Stimulated activated CD8-positive, alpha-beta memory T cell treated with anti-CD3 and anti-CD28 coated beads, Interleukin-2, amount 100 ng/mL, for 1 hour (primary cell): ENCODE measurements at places on chromosomes 16 and 17.

- DNase-seq: no peak
Observed at GRCh38 chr17:50027881-50028735, 27.8 kb upstream of the ITGA3 start.

DNA sequence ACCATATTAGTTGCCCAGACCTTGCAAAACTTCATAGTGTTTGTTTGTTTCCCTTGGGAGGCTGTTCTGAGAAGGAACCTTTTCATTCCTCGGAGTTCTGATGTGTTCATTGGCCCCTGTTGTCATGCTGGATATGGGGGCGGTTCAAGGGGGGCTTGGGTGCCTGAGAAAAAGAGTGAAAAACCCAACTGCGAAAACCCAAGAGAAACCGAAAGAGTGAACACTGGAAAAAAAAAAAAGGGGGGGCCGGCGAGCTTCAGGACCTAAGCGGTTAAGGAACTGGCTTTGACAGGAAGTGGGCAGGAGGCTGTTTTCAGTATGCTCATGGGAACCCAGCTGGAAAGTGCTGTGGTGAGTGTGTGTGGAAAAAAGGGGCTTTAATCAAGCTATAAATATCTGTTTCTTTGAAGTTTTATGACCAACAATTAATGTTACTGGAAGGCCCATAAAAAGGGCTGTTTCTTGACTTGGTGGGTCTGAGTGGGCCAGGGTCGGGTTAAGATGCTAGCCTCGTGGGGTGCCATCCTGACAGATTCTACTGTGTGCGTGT, 510.7 kb downstream of the MAF start:
- peak; percentile 9 for DNase-seq

DNA sequence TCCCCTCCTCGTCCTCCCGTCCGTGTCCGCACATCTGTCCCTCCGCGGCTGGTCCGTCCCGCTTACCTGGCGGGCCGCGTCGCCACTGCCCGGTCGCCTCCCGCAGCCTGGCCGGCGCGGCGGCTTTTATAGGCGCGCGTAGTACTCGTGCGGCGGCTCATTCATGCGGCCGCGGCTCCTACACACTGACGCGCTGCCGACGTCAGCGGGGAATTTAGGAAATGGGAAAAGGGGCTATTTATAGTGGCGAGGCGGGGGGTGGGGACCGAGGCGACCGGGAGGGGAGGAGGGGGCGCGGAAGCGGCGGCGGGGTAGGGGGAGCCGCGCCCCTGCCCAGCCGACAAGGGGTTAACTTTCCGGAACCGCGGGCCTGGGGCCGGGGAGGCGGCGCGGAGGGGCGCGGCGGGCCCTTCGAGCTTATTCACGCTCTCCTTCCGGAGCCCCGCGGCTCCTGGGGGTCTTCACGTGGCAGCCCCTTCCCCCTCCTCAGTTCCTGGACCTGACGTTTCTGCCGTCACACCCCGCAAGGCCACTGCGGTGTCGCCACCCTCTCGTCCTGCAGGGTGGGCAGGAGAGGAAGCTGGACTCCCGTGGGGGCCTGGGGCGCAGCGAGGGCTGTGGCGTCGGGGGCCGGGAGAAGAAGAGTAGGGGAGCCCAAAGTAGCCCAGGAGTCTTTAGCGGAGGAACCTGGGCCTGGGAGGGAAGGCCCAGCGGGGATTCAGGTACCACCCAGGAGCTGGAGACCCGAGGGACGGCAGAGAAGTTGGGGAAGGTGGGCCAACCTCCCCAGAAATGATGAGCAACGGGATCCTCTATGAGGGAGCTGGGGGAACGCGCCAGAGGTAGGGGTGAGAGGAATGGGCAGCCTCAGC, 3.6 kb upstream of the HIC1 start:
- no peak for DNase-seq

DNA sequence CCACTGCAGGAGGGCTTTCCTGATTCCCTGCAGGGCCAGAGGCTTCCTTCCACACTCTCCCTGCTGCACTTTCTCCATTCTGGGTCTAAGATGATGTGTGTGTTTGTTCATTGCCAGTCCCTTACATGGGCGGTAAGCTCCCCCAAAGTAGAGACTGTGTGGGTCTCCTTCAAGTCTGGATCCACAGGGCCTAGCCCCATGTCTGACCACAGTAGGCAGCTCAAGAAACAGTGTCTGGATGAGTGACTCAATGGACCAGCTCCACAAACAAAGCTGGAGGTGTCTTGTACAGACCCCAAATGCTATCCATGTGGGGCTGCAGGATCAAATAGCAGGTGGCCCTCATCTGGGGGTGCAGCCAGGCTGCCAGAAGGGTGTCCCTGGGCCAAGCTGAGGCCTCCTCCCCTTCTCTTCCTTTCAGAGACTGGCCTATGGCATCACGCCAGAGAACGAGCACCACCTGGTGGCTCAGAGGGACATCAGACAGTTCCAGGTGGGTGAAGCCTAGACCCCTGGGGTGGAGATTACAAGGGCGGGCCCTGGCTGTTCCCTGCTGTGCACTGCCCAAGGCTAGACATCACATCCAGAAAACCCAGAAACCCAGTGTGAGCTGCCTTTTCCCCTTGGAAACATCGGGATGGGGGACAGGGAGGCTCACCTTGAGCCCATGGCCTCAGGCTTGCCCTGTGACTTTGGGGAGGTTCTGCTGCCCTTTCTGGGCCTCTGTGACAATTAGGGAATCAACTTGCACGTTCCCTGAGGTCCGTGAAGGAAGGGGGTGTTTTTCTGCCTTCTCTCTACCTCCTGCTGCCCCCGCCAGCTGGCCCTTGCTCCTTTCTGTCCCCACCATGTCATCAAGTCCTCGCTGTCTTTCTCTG, 45.9 kb downstream of the SLC6A2 start:
- no peak for DNase-seq

- DNase-seq: peak; percentile 69
Observed at GRCh38 chr16:67017810-67018488, 11.0 kb upstream of the CBFB start.

- DNase-seq: no peak
Observed at GRCh38 chr16:11181242-11181898, 74.6 kb downstream of the SOCS1 start.

GRCh38 chr17:29205047-29205446, 24.8 kb upstream of the MYO18A start:
- no peak for DNase-seq

- DNase-seq: no peak
Observed at GRCh38 chr17:44348234-44348987, 3.3 kb downstream of the GRN start.

DNA sequence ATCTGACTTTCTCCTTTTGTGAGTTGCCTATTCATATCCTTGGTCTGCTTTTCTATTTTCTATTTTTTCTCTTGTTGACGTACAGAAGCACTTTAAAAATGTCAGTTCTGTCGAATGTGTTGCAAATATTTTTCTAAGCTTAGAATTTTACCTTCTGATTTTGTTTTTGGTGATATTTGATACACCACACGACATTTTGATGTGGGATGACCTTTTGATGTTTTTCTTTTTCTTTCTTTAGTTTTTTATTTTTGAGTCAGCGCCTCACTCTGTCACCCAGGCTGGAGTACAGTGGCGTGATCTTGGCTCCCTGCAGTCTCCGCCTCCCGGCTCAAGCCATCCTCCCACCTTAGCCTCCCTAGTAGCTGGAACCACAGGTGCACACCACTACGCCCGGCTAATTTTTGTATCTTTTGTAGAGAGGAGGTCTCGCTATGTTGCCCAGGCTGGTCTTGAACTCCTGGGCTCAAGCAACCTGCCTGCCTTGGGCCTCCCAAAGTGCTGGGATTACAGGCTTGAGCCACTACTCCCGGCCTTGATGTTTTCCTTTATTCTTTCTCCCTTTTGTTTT, 39.6 kb downstream of the WSB1 start:
- DNase-seq: no peak

DNA sequence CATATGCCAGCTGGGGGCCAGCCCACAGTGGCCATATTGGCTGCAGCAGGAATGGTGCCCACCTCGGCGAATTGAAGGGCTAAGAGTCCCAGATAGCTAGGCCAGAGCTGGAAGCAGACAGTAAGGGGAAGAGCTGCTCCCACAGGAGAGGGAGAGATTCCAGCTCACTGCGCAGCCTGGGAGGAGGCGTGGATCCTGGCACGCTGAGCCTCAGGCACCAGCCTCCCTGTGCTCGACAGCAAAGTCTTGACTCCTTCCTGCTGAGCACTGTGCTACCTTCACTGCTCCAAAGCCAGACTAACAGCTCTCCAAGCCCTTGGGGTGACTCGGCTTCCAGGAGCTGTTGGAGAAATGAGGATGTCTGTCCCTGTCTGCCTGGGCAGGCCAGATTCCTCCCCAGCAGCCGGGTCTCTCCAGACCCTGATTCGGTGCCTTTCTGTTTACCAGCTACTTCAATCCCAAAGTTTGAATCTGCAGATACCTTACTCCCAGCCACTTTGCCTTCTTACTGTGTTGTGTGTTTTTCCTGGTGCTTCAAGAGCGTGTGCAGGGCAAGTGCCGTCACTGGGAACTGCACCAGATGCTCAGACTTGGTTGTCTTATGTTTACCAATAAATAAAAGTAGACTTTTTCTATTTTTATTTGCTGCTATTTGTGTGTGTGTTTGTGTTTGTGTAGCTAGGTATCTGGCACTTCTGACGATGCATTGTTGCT, 9.1 kb downstream of the CBX2 start:
- DNase-seq: no peak

DNA sequence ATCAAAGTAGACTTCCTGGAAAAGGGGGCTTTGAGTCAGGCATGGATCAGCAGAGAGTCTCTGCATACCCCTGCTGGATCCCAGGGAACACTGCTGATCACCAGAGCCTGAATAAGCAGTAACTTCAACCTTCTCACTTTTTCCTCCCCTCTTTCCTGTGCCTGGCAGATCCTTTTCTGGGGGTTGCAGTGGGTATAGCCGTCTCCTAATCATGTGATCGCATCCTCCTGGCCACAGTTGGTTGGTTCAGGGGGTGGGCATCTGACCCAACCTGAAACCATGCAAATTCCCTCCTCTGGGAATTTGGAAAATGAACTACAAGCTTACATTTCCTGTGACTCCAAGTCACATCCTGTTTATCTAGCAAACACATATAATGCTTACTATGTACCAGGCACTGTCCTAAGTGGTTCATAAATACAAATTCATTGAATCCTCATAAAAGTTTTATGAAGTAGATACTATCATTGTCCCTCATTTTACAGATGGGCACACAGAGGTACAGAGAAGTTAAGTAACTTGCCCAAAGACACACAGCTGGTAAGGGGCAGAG, 120.3 kb downstream of the AXIN2 start:
- no peak for DNase-seq

DNA sequence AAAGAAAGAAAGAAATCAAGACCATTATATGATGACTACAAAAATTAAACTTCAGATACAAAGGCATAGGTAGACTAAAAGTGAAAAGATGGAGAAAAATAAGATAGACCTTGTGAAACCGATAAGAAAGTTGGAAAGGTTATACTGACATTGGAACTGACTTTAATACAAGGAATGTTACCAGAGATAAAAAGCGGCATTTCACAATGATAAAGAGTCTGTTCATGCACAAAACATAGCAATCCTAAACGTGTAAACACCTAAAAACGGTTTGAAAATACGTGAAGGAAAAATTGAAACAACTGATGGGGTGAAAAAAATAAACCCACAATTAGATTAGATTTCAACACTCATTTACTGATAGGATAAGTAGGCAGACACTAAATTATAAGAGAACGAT, 9.6 kb upstream of the ERN1 start:
- DNase-seq: no peak

- no peak for DNase-seq
Observed at GRCh38 chr17:21303441-21304065, 19.0 kb downstream of the MAP2K3 start.

DNA sequence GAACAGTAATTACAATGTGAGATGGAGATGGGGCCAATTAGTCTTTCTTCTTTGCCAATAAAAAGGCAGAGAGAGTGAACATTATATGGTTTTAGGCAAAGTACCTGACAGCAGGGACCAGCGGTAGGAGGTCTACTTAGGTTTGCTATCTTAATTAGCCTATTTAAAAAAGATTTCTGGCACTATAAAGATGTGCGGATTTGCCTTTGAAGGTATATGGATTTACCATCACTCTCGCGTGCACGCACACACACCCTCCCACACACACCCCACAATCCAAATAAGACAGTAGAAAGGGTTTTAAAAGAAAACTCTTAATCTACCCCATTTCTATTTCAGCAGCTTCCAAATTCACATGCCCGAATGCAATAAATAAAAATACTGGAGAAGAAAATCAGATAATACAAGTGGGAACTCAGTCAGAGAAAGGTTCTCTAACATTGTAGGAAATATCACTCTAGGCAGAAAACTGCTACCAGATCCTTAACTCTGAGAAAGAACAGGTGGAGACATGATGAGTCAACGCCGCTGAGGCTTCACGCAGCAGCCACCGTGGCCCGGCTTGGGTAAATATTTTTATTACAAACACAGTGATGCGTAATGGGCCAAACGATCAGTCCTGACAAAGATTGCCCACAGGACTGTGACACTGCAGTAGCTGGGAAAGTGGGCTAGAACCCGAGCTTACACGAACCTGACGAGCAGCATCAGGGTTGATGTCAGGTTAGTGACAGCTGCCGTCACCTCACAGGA, 66.6 kb upstream of the AXIN2 start:
- no peak for DNase-seq

- no peak for DNase-seq
Observed at GRCh38 chr16:2008631-2009163, 924 bp downstream of the ZNF598 start.

GRCh38 chr17:77890771-77891170, 67.7 kb upstream of the TNRC6C start:
- no peak for DNase-seq

DNA sequence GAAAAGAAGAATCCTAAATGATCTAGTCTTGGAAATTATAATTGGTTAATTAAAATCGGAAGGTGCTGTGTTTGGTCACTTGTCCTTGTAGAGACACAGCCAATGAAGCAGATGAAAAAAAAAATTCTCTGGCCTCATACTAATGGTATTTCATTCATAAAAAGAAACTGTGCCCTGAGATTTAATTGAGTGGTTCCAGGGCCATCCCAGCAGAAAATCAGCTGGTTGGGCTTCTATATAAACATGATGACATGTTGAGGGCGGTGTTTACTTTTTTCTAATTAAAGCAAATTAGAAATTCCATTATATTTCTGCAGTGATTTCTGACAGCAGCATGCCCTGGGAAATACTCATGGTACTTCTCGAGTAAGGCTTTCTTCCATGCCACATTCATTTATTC, 191.9 kb upstream of the KCNJ16 start:
- no peak for DNase-seq

DNA sequence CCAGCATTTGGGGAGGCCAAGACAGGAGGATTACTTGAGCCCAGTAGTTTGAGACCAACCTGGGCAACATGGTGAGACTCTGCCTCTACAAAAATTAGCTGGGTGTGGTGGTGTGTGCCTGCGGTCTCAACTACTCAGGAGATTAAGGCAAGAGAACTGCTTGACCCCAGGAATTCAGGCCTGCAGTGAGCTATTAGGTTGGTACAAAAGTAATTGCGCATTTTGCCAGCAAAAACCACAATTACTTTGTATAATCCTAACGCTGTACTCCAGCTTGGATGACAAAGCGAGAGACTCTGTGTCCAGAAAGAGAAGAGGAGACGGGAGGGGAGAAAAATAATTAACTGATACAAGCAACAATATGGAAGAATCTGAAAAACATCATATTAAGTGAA, 32.7 kb downstream of the YWHAE start:
- no peak for DNase-seq

- no peak for DNase-seq
Observed at GRCh38 chr17:12967962-12968361, 49.9 kb downstream of the ELAC2 start.
